ENCODE measurements at places on chromosomes 5 and 9. TPM values are rescaled to one million over a fixed set of nuclear protein-coding genes. Genes with fewer than 3 reads are reported as not detected.

SHOC1 gene
- 0.46 TPM for total RNA-seq

PRRC2B gene
- 75.0 TPM for total RNA-seq

C9orf50 gene
- total RNA-seq = not detected

FAM81B gene
- not detected for total RNA-seq

TTLL11 gene
- 5.2 TPM for total RNA-seq

LPAR1 gene
- total RNA-seq = 2.2 TPM

IL13 gene
- 0.36 TPM for total RNA-seq

HAND1 gene
- total RNA-seq = not detected

CCDC192 gene
- total RNA-seq = not detected

AIF1L gene
- 62.6 TPM for total RNA-seq

CERCAM gene
- 51.3 TPM for total RNA-seq

C1QTNF3 gene
- total RNA-seq = 0.34 TPM

WNT8A gene
- total RNA-seq = not detected

IFNA2 gene
- not detected for total RNA-seq

DOCK2 gene
- 0.69 TPM for total RNA-seq

SPAG8 gene
- total RNA-seq = 0.67 TPM

PCDHB2 gene
- under 0.01 TPM for total RNA-seq

ANKRD18A gene
- total RNA-seq = not detected

FAM53C gene
- total RNA-seq = 53.3 TPM

GLRA1 gene
- not detected for total RNA-seq

PARP8 gene
- 22.7 TPM for total RNA-seq

TMOD1 gene
- 3.1 TPM for total RNA-seq

ZNF883 gene
- 0.31 TPM for total RNA-seq

PCDHA10 gene
- total RNA-seq = under 0.01 TPM

CD74 gene
- 31.7 TPM for total RNA-seq

IL4 gene
- not detected for total RNA-seq

ARID3C gene
- not detected for total RNA-seq

UGT3A1 gene
- not detected for total RNA-seq

SAXO1 gene
- not detected for total RNA-seq

TYRP1 gene
- 6,402 TPM for total RNA-seq

PCDHB4 gene
- 0.69 TPM for total RNA-seq

GABBR2 gene
- 2.8 TPM for total RNA-seq

CYLC2 gene
- total RNA-seq = not detected

TICAM2 gene
- total RNA-seq = 1.00 TPM

MUSK gene
- not detected for total RNA-seq

ADAM19 gene
- total RNA-seq = 3.3 TPM

OBP2B gene
- not detected for total RNA-seq

MCIDAS gene
- total RNA-seq = 1.0 TPM

LRRTM2 gene
- total RNA-seq = 4.5 TPM

ZFR gene
- total RNA-seq = 67.6 TPM

TAF11L10 gene
- not detected for total RNA-seq

DMGDH gene
- 0.33 TPM for total RNA-seq
